ENCODE measurements at places on chromosomes 6 and 20.

DNA sequence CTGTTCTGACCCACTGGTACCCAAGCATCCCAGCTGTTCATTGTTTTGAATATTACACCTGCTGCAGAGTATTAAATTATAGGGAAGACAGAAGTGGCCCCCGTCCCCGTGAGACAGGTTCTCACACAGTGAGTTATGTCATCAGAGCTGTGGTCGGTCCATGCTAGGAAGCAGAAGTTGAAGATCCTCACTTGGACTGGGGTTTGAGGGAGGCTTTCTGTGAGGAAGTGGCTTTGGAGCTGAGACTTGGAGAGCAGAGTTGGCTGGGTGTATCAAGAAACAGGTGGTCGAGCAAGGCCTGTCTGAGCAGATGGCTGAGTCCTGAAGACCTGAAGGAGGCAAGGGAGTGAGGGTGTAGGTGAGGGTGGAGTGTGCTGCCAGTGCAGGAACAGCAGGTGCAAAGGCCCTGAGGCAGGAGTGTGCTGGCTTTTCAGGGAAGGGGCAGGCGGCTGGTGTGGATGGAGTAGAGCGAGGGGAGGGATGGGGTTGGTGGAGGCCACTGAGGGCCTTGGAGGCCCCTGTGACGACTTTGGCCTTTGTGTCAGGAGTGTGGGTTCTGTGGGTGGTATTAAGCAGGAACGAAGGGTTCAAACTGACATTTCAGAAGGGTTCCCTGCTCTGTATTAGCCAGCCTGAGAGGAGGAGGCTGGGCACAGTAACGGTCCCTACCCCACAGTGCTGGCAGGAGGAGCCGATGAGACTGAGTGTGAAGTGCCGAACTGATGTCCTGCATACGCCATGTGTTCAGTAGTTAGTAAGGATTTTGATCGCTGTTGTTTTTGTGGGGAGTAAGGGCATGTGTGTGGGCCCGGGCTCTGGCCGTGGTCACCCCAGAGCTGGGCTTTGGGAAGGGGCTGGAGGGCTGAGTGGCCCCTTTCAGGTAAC lies 11.8 kb downstream of the SRC start:
- no peak for DNase-seq

GRCh38 chr20:8616792-8617191 lies 452.1 kb upstream of the PLCB4 start:
- DNase-seq: no peak

DNA sequence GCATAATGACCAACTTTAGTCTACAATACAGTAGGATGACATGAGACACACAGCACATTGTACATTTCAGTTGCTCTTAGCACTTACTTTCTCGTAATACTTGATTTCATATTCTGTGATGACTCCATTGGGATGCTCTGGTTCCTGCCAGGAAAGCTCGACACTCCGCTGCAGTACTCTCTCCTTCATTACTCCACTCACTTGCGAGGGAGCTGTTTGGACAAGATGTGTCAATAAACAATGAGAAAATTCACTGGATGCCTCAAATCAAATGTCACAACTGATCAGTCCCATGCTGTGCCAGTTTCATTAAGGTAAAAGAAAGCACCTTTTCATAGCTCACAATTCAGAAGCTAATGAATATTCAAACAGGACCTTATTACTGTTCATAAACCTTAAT lies 147.1 kb downstream of the EPHA7 start:
- no peak for DNase-seq

DNA sequence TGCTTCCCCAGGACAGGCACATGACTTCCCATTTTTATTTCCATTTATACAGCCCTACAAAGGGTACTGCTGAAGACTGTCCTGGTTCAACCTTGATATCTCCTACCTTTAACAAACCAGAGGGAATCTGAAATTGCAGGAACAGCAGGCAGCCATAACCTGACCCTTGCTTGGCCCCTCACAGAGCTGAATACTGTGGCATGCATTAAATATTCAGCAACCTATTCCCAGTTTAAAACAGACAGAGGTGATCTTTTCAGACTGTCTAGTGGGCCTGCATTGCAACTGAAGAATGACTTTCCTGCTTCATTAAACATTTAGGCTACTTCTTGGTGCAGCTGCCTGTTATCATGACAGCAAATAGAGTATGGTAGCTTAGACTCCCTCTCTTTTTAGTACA lies 76.8 kb upstream of the POPDC3 start:
- DNase-seq: no peak

DNA sequence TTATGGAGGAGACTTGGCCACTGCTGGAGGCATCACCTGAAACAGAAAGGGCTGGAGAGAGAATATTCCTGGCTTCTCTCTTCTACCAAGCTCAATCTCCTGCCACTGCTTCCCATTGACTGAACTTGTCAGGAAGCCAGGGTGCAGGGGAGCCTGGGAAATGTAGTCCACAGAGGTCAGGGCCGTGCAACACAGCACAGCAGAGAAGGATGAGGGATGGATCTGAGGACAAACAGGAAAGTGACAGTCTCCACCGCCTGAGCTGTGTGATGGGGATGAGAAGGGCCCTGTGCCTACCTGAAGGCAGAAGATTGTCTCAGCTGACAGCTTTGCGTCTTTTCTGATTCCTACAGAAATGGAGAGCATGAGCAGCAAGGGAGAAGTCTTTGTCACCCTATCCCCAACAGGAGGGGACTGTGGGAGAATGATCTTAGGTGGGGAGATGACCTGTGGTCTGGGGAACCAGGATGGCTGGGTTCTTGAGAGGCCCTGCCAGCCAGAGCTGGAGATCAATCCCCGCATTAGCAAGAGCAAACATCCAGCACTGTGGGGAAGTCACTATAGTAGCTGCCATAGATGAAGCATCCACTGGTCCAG lies 114.2 kb downstream of the SNX5 start:
- peak; percentile 58 for DNase-seq

- no peak for DNase-seq
Measured at GRCh38 chr6:3347247-3347646, 88.5 kb downstream of the PSMG4 start.

- no peak for DNase-seq
Measured at GRCh38 chr20:25989196-25989595, 292.5 kb upstream of the ZNF337 start.

- DNase-seq: no peak
Measured at GRCh38 chr6:80333342-80333741, 226.9 kb downstream of the BCKDHB start.

- DNase-seq: no peak
Measured at GRCh38 chr6:87210979-87211378, 55.6 kb downstream of the ZNF292 start.

GRCh38 chr6:143290206-143290605 lies 160.3 kb downstream of the ADAT2 start:
- DNase-seq: no peak

DNA sequence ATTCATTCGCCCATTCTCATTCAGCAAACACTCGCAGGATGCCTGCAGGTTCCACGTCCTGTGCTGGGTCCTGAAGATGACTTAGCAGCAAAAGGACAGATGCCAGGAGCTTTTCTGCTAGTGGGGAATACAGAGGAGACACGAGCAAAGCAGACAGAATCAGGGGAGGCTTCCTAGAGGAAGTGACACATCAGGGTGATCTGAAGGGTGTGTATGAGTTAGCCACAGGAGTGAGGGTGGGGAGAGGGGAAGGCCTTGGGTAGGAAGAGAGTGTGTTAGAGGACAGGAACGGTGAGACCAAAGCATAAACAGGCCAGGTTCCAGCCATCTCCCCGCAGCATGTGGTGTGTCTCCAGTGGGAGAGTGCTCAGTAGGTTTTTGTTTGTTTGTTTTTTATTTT lies 73.4 kb upstream of the GTSF1L start:
- DNase-seq: no peak

DNA sequence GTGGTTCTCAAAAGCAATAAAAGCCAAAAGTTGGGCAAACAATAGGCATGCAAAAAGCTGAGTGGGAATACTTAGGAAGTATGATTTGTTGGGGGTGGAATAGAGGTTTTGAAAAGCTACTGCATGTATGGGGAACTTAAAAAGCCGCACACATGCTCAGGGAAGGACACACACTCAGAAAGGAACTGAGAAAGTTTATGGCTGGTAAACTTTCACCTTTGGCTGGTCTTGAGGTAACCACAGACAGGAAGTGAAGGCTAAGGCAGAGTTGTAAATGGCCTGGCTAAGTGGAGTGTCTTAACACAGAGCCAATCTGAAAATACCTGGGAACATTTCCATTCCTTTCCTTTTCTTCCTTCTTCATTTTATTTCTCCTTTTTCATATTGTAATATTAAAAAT lies 134.5 kb upstream of the EXOC2 start:
- no peak for DNase-seq

- no peak for DNase-seq
Measured at GRCh38 chr6:11056871-11057270, 12.8 kb upstream of the ELOVL2 start.

- DNase-seq: no peak
Measured at GRCh38 chr6:88144637-88145297, 21.4 kb downstream of the CNR1 start.

DNA sequence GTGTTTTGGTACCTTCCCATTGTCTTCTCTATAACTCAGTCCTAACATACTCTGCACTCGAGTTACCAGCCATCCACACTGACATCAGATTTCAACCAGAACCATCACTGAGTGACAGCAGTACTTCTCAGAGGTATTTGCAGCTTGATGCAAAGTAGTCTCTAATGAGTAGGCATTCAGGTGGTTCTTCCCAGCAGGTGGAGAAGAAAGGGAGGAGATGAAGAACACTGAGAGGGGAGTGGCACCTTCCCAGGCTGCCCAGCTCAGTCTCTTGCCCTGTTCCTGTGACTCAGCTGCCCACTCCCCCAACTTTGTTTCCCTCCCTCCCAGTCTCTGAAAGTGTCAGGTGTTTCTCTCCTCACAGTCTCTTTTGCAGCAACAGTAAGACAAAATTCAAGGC lies 38.7 kb upstream of the SMIM28 start:
- no peak for DNase-seq

DNA sequence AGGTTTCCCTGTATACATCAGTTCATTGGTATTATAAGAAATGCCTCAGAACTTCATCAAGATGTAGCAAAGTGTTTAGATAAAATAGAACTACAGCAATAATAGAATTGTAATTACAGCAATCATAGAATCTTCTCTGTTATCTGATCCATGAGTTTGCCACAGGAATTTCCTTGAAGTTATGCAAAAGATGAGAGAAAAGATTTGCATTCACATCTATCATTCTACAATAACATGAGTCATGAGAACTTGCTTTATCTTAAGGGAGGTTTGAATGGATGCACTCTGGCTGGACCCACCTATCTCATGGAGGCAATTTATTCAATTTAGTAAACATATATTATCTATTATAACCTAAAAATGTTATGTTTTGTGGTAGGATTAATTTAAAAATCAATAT lies 329.8 kb upstream of the EPHA7 start:
- DNase-seq: no peak

DNA sequence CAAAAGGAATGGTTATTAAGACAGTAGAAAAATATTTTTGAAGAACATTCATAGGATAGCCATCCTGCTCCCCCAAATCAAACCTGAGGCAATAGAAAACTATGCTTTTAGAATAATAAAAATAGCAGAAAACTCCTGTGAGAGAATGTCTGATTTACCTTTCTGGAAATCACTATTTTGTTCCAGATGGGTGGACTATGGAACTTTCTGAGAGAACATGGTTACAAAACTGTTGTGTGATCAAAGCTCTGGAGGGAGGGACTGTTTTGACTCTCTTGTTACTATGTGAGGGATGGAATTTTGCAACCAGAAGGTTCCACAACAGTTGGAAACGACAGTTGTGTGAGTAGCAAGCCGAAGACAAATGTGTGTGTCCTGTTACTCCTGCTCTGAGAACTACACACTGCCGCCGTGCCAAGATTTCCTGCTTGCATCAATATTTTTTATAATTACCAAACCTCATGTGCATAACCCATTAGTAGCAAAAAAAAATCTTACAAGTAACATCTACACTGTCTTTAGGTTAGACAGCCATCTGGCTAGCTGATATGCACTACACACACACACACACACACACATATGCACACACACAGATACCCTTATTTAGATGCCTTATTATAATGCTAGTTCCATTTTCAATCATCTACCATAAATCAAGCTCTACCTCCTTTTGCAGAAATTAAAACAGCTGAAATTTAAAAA lies 11.0 kb upstream of the HIVEP1 start:
- DNase-seq: no peak

- DNase-seq: no peak
Measured at GRCh38 chr6:38367231-38367630, 272.5 kb downstream of the BTBD9 start.

DNA sequence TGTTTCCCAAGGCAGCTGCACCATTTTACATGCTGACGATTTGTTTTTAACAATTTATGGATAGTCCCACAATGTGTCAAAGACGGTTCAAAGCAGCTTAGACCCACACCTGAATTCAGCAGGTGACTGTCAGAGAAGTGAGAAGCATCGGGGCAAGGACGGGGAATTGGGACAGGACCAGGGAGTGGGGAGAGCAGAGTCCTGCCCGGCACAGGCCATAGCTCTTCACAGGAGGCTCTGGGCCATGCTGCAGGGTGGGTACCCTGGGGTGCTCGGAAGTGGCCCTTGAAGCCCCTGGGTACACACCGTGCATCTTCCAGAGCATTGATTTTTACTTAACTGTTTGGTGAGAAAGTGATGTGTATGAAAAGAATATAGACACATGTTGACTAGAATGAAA lies 33.2 kb upstream of the PHACTR3 start:
- DNase-seq: no peak

GRCh38 chr6:27183060-27183832 lies 64.3 kb upstream of the PRSS16 start:
- DNase-seq: no peak

GRCh38 chr6:157157258-157157657 lies 166.1 kb downstream of the TMEM242 start:
- no peak for DNase-seq

- DNase-seq: no peak
Measured at GRCh38 chr20:63206878-63207277, 9.1 kb downstream of the YTHDF1 start.

DNA sequence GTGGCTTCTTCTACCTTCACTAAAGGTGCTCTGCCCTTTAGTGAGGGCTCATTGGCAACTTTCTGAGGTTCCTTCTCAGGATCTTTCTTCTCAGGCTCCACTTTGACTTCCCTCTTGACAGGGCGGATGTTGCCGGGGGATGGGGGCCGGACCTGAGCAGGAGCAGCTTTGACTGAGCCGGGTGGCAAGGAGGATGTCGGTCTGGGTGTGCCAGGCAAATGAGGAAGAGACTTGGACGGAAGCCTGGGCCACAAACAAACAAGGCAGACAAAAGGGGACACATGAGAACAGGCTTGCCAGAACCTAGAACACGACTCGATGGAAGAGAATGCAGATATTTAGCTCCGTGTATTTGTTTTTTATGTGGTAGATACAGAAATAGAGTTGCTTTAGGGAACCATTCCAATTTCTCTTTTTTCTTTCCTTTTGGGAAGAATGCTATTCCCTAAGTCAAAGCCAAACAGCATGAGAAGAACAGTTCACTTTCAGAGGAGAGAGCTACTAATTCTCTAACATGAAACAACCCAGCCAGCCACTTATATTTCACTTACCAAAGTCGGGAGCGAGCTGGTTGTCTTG lies 76.2 kb upstream of the BCLAF1 start:
- no peak for DNase-seq

Data from hepatocyte (in vitro differentiated cells).